Stimulated activated CD8-positive, alpha-beta memory T cell treated with anti-CD3 and anti-CD28 coated beads, Interleukin-12 subunit alpha, Interleukin-12 subunit beta, amount 100 ng/mL, for 4 hours (primary cell): ENCODE measurements at places on chromosomes 6 and 20.

GRCh38 chr20:59605601-59606364 lies 1.4 kb downstream of the PHACTR3 start:
- no peak for DNase-seq

- no peak for DNase-seq
Observed at GRCh38 chr20:51451484-51451883, 91.0 kb downstream of the NFATC2 start.

GRCh38 chr6:88763160-88763559 lies 200.3 kb downstream of the RNGTT start:
- no peak for DNase-seq

DNA sequence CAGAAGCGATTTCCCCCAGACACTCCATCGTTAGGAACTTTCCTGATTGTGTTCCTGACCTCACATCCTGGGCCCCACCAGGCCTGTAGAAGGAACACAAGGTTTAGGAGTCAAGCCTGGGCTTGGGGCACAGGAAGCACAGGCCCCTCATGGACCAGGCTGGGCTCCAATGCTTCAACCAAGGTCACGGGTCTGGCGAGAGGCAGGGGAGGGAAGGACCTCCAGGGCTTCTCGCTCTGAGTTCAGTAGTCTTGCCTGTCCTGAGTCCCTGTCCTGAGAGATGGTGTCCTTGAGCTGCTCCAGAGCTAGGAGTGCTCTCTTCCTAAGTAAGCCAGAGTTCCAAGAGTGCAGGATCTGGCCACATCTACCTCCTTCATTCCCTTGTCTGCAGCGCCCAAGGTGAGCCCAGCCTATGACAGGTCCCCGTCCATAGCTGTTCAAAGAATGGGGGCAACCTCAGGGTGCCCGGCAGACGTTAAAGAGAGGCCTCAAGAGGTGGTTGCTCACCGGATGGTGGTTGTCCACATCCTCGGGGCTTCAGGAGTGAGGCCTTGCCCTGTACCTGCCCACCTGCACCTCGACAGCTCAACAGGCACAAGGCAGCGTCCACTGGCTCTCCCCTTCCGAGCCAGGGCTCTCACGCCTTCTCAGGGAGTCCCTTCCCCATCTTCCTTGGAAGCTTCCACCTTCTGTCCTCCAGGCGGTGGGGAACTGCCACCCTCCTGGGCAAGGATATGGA lies 1.6 kb upstream of the TUBB1 start:
- DNase-seq: no peak

DNA sequence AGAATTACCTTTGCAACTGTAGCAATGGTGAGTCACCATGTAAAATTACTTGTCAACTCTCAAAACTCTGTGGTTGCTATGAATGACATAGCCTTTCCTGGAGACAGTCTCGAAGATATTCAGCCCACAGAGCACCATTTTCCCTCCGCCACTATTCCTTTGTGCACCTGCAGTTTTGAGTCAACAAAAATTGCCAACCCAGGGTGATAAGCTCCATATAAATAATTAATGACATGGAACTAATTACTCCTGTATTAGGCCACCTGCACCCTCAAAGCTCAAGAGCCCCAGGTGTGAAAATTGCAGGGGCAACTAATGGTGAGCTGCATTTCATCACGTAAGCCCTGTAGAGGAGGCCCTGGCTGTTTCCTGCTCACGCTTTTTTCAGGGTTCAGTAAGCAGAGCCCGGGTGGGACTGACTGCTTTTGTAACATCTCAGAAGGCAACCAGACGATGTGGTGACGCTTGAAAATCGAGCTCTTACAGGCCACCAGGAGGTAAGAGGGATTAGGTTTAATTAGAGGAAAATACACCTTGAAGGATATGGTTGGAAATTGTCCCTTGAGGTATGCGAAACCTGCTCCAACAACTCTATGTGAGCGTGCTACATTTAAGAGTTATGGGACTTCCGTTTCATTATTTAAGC lies 70.8 kb downstream of the BMP2 start:
- no peak for DNase-seq

- no peak for DNase-seq
Observed at GRCh38 chr6:132495604-132496079, 17.3 kb downstream of the STX7 start.

DNA sequence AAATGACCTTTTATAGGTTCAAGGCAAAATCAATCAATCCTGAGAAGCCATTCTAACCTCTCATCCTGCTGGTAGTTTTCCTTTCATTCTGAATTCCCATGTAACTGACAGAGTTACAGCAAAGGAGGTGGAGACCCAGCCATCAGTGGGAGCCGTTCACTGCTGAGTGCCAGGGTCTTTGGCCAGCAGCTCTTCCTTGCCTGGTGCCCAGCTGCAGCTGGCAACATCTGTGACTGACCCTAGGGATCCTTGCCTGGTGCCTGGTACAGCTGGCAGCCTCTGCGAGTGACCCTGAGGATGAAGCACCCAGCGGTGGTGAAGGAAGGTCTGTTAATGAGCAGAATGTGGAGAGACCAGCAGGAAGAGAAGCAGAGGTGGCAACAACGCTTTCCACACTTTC lies 314.6 kb downstream of the THBS2 start:
- no peak for DNase-seq

DNA sequence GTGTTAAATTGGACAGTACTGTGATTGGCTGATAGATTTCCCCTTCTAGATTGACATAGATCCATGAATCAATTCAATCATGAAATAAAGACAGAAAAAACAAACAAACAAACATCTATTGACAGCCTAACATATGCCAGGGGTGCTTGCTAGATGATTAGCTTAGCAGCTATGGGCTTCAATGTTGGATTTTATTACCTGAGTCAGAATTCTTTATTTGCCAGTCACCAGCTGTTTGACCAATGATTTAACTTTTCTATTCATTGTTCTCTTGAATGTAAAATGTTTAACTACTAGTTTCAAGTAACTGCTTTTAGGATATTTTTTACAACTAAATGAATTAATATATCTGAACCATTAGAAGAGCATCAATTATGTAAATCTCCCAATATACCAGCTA lies 901.3 kb upstream of the CITED2 start:
- no peak for DNase-seq

GRCh38 chr6:79672631-79673111 lies 41.5 kb downstream of the SH3BGRL2 start:
- DNase-seq: no peak

DNA sequence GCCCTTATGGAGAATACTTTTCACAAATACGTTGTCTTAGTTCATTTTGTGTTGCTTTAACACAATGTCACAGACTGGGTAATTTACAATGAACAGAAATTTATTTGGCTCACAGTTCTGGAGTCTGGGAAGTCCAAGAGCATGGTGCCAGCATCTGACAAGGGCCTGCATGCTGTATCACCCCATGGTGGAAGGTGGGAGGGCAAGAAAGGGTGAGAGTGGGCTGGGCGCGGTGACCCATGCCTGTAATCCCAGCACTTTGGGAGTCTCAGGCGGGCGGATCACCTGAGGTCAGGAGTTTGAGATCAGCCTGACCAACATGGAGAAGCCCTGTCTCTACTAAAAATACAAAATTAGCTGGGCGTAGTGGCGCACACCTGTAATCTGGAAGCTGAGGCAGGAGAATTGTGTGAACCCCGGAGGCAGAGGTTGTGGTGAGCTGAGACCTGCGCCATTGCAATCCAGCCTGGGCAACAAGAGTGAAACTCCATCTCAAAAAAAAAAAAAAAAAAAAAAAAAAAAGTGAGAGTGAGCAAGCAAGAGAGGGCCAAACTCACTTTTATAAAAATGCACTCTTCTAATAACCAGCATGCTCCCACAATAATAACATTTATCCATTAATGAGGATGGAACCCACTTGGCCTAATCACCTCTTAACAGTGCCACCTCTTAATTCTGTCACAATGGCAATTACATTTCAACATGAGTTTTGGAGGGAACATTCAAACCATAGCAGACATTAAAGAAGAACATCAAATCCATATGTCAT lies 36.1 kb downstream of the NCOA7 start:
- no peak for DNase-seq

DNA sequence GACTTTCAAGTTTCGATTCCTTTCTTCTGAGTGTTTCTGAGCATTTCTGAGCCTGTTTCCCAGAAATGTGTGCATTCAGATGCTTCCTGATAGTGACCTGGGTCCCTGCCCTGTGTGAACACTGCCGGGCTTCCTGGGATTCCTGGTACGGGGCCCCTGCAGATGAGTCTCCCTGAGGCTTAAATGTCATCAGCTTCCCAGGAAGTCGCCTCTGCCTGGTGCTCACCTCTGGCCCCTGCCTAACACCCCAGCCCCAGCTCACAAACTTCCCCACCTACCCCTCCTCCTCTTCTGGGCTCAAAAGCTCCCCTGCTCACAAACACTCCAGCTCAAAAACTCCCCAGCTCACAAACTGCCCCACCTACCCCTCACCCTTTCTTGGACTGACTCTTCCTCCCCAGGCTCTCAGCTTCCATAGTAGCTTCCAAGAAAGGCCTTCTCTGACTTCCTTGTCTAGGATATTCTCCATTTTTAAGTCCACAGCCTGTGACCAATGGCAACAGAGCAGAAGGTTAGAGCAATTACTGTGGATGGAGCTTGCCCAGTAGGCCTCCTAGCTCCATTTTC lies 42.0 kb downstream of the TGM2 start:
- DNase-seq: no peak

DNA sequence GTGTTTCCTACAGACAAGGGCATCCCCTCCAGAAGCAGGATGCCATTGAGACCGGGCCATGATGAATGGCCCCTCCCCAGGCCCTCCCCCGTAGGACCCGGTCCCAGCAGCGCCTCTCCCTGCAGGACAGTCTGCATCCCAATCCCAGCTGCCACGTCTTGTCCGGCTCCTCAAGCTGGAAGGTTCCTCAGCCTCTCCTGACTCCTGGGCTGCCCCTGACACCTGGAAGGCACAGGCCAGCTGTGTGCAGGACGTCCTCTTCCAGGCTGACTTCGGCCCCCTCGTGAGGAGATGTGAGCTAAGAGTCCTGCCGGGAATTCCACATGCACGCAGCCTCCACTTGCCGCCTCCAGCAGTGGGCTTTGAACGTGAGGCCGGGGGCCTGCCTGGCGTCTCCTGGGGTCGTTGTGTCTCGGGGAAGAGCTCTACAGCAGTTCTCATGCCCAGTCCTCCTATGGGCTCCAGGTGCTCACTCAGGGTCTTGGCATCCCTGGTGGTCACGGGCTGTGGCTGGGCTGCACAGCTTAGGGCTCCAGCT lies 64.4 kb downstream of the TAF4 start:
- no peak for DNase-seq
